ENCODE measurements at places on chromosomes 1 and 21. TPM values are rescaled to one million over a fixed set of nuclear protein-coding genes. Genes with fewer than 3 reads are reported as not detected.

CA6 gene
- not detected for total RNA-seq

PRR9 gene
- total RNA-seq = 2.0 TPM

HSPG2 gene
- total RNA-seq = 2.5 TPM

SPRR2G gene
- total RNA-seq = not detected

ANP32E gene
- total RNA-seq = 24.4 TPM

ADAM30 gene
- not detected for total RNA-seq

S100A7 gene
- total RNA-seq = not detected

SPRR4 gene
- not detected for total RNA-seq

AMY2A gene
- total RNA-seq = not detected

CD53 gene
- total RNA-seq = not detected

SYPL2 gene
- total RNA-seq = 0.05 TPM

MMP23B gene
- not detected for total RNA-seq

KRTAP13-2 gene
- not detected for total RNA-seq

KIFAP3 gene
- 8.9 TPM for total RNA-seq

SHISAL2A gene
- total RNA-seq = not detected

FNBP1L gene
- 21.7 TPM for total RNA-seq

SLAMF8 gene
- total RNA-seq = not detected

KCNK1 gene
- total RNA-seq = 7.6 TPM

C8A gene
- not detected for total RNA-seq

CNKSR1 gene
- total RNA-seq = 0.26 TPM

SEMA6C gene
- total RNA-seq = 0.80 TPM

OXCT2 gene
- total RNA-seq = not detected

SPRR3 gene
- total RNA-seq = not detected

TMPRSS3 gene
- total RNA-seq = not detected

UMODL1 gene
- total RNA-seq = not detected

SHISA4 gene
- 10.9 TPM for total RNA-seq

NCF2 gene
- total RNA-seq = 4.4 TPM

ACKR1 gene
- not detected for total RNA-seq

PGLYRP4 gene
- not detected for total RNA-seq

MORC3 gene
- total RNA-seq = 18.4 TPM

CSF3R gene
- not detected for total RNA-seq

RGS5 gene
- total RNA-seq = 8.6 TPM

GLIS1 gene
- 0.71 TPM for total RNA-seq

F13B gene
- total RNA-seq = not detected

Data from HT1080 (cell line).